ENCODE measurements at places on chromosomes 7 and 10.

- DNase-seq: no peak
These were observed 4.0 kb downstream of the NUDT5 start for GRCh38 chr10:12191715-12192114.

DNA sequence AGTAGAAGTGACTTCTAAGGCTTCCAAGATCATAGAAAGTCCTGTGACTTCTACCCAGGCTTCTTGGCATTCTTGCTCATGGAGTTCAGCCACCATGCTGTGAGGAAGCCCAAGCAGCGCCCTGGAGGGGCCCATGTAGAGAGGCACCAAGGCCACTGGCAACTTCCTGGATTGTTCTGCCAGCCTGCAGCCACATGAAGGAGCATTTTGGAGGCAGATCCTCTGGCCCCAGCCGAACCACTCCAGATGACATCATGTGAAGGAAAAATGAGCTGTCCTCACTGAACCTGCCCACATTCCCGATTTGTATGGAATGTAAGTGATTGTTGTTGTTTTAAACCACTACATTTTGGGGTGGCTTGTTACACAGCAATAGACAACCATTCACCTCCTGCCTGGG is 51.5 kb upstream of the MNX1 start:
- no peak for DNase-seq

GRCh38 chr7:91168871-91169829 is 95.1 kb upstream of the FZD1 start:
- DNase-seq: no peak

- DNase-seq: no peak
These were observed 12.8 kb downstream of the GATAD1 start for GRCh38 chr7:92460109-92460508.

DNA sequence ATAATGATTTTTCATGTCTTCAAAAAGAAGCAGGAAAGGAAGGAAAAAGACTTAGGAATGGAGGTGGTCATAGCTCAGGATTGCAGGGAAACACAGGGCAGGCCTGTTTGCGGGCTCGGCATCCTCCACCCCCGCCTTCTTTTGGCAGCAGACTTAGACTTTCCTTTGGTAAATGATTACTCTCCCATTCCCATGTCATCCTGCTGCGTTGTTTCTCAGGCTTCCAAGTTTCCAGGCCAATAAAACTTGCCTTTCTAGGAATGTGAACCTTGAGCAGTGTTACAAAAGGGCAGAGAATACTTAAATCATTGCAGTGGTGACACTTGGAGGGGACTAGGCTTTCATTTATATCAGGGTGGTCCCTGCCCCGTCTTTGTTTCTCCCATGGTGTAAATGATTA is 34.0 kb upstream of the DGKB start:
- no peak for DNase-seq

DNA sequence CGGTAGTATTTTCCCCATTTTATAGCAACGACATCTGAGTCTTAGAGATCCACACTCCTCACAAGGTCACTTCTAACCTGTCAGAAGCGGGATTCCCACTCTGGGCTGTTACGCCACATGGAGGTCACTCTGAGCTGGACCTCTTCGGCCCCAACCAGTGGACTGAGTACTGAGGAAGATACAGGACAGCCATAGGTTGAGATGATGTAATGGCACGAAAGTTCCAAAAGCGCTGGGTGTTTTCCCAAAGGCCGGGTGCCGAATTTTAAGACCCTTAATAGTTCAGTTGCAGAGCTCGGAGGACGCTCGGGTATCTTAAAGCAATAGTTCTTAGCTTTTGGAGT is 699 bp downstream of the GHITM start:
- no peak for DNase-seq

- DNase-seq: no peak
These were observed 9.3 kb downstream of the CLCN1 start for GRCh38 chr7:143325240-143325639.

DNA sequence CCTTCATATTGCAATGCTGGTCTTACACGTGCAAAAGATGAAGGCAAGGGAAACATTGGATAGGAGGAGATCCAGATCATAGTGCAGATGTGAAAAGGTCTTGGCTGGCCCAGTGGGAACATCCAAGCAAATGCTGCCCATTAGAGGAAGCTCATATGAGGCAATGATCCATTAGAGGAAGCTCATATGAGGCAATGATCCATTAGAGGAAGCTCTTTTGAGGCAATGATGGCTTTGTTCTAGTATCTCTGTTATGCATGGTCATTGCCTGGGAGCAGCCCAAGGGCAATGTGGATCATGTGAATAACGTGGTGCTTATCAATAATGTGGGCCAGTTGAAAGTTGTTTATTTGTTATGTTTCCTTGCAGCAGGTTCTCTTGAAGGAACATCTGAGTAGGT is 37.8 kb downstream of the STEAP4 start:
- no peak for DNase-seq

GRCh38 chr7:93146036-93146435 is 2.1 kb downstream of the SAMD9L start:
- no peak for DNase-seq

DNA sequence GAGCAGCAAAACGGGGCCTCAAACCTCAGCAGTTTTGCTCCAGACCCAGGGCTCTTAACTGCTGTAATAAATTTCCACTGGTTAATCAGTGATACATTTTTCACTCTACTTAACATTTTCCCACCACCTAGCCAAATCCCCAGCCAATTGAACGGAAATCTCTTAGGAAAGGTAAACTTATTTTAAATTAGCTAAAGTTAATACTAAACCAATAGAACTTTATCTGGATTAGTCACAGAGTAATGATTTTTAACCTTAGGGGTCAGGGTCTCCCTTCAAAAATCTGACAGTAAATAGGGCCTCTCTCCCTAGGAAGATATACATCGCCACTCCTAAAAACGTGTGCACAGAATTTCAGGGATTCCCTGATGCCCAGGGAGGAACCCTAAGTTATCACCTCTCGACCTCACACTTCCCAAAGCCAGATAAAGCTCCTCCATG is 87.4 kb upstream of the KMT2E start:
- DNase-seq: no peak

DNA sequence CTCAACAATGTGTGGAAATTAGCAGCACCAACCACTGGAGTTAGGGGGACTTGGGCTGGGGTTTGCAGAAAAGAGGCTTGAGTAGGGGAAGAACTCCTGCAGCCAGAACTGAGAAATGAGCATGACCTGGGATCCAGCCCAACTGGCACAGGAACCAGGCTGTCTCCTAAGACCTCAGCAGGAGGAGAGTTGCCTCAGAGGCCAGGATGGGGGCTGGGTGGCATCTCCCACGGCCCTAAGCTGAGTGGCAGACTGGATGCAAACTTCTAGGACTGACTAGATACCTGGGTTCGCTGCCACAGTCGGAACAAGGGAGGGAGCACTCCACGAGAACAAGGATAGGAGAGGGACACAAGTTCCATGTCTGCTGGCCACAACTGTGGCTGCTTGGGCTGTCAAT is 62.6 kb downstream of the RNF32 start:
- DNase-seq: no peak

GRCh38 chr10:91537614-91538383 is 95.1 kb downstream of the PPP1R3C start:
- DNase-seq: no peak

DNA sequence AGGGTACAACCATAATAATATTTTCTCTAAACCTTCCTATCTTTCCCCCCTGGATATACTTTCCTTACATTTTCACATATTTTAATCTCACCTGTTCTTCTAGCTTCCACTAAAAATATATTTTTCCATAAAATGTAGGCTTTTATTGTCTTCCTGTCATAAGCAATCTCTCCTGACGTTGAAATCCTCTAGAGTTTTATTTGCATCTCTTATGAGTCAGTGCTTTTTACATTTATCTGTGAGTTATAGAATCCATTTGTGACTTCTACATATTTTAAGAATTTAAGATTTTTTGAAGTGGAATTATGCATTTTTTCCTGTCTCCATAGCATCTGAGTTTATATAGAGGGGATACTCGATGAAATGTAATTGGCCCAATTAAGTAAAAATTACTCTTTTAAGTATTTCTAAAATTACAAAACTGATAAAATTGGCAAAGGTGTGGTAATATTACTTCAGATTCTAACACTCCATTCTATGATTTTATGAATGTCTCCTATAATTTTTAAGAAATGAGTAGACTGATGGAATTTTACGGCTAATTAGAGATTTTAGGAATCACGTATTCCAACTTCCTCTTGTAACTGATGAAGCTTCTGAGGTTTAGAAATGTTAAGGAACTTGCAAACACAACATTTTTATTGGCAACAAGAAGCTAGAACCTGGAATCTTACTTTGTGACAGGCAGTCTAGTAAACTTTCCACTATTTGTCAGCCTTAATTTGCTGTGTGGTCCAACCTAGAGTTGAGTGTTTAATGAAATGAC is 422.9 kb upstream of the SEMA3A start:
- DNase-seq: no peak

GRCh38 chr7:112364388-112364787 is 85.9 kb upstream of the IFRD1 start:
- DNase-seq: no peak

DNA sequence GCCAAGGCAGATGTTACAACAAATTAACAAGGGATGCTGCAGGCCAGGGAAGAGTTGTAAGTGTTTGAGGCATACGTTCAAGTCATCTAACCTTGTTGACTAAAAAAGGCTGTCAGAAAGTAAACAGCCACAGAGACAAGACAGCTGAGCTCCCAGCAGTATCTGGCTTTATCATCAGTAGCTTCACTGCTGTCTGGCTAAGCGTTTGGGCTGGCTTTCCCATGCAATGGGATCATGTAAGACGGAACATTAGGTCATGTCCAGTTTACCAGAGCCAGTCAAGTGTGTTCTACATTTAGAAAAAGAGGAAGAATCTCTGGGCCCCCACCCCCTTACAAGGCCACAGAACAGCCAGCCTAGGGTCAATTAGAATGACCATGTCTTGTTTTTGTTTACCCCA is 51.3 kb upstream of the GSAP start:
- no peak for DNase-seq

GRCh38 chr10:64257704-64258103 is 736.5 kb downstream of the REEP3 start:
- DNase-seq: no peak

- no peak for DNase-seq
These were observed 5.5 kb downstream of the GSTO1 start for GRCh38 chr10:104259999-104260774.

DNA sequence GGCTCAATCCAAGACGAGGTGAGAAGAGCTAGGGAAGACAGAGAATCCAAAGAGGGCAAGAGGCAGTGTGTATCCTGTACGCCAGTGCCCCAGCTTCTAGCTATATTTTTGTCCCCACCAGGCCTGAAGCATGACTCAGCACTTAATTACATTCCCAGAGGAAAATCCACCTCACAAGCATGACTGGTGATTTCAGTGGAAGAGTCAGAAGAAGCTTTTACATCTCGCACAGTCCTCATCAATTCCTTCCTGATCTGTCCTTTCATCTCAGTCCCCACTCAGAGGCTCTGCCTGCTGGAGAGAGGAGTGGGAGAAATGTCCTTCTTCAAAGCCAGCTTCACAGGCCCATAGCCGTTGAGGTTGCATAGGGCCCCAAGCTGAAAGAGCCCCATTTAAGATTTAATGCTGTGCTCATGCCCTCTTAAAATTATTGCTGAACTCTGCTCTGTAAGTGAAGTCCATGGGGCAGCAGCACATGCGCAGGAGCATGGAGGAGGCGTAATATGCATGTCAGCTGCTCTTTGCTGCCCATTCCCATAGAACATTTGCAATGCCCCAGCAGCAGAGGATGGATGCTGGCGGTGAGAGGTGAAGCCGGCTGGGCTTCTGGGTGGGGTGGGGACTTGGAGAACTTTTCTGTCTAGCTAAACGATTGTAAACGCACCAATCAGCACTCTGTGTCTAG is 39.0 kb upstream of the AOAH start:
- DNase-seq: no peak

DNA sequence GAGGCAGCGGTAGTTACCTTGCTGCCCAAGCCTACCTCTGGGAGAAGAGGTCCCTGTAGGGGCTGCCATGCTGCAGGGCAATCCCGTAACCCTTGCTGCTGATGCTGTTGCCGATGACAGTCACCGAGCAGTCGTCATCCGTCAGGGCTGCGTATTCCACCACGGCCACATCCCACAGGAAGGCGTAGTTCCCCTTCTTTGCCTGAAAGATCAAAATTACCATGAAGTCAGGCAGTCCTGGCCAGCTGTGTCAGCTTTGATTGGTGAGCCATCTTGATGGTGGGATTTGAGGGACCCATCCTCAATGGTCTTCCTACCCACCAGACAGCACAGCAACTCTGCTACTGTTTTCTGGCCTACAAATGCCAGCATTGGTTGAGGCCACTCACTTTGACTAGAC is 746.8 kb downstream of the GRID1 start:
- no peak for DNase-seq

DNA sequence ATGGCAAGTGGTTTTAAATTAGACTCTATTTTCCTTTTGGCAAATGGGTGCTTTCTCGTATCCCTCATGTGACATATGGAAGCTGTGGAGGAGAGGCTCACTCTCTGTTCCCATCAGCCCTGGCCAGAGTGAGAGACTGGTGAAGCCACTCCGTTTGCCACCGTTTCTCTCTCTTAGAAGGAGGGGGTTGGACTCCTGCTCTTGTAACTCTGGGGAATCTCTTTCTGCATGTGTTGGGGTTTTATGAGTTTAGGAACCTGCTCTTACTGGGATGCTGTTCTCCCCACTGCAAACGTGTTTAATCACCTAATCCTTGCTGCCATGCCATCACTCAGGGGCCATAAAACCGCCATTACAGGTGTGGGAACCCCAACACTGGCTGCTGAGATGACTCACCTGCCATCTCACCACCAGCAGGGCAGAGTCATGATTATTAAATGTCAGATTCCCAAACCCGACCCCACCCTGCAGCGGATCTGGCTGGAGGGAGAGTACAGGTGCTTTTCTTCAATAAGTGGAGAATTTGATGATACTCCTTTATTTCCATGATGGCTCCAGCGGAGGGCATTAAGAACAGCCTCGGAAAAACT is 103.2 kb downstream of the ADCY1 start:
- no peak for DNase-seq

DNA sequence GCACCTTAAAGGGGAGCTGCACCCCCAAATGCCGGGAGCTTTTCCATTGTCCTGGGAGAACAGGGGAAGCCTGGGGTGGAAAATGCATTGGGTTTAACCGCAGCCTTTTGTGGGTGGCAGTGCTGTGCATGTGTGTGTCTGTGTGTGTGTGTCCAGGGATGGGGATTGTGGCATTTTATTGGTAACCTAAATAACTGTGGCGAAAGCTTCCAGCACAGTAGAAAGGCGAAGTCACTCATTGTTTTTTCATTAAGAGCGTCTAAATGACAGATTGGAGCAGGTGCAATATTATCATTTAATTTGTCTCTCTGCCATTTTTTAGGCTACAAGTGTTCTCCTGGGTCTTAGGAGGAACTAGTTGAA is 55.1 kb downstream of the INSIG1 start:
- DNase-seq: no peak

DNA sequence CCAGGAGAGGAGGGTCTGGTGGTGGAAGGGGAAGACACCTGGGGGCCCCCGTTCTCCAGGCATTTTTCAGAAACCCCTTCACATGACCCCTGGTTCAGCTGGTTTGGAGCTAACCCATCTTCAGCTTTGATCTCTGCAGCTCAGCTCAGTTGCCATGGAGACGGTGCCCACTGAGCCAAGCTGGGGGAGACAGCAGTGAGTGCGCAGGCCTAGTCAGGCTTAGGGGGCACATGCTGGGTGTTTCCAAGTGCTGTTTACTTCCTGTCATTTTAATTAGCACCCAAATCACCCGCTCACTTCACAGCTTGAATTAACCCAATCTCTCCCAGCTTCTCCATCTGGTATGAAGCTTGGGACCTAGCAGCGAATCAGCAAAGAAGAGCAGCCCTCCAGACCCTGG is 9.0 kb downstream of the SPOCK2 start:
- peak; percentile 52 for DNase-seq

Measured in NCI-H2081 (cell line).